ENCODE measurements at places on chromosomes 3 and 15. TPM values are rescaled to one million over a fixed set of nuclear protein-coding genes. Genes with fewer than 3 reads are reported as not detected.

The CNTN3 gene
- 4.3 TPM for total RNA-seq

The GUCA1C gene
- total RNA-seq = not detected

The DPPA2 gene
- total RNA-seq = not detected

The CPNE9 gene
- not detected for total RNA-seq

The SATB1 gene
- total RNA-seq = 33.5 TPM

The PROS1 gene
- total RNA-seq = 56.0 TPM

The CLRN1 gene
- not detected for total RNA-seq

GRCh38 chr15:70593795-70594194 lies 169.6 kb downstream of the UACA start:
- no peak for DNase-seq

- DNase-seq = no peak
Measured at GRCh38 chr3:110542552-110543150, 529.0 kb upstream of the NECTIN3 start.

DNA sequence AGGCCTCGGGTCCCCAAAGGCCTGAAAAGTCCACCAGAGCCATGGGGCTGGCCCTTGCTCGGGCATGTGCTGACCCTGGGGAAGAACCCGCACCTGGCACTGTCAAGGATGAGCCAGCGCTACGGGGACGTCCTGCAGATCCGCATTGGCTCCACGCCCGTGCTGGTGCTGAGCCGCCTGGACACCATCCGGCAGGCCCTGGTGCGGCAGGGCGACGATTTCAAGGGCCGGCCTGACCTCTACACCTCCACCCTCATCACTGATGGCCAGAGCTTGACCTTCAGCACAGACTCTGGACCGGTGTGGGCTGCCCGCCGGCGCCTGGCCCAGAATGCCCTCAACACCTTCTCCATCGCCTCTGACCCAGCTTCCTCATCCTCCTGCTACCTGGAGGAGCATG lies 1.2 kb downstream of the CYP1A2 start:
- no peak for DNase-seq

- no peak for DNase-seq
Measured at GRCh38 chr3:156533205-156533604, 21.7 kb downstream of the SSR3 start.

DNA sequence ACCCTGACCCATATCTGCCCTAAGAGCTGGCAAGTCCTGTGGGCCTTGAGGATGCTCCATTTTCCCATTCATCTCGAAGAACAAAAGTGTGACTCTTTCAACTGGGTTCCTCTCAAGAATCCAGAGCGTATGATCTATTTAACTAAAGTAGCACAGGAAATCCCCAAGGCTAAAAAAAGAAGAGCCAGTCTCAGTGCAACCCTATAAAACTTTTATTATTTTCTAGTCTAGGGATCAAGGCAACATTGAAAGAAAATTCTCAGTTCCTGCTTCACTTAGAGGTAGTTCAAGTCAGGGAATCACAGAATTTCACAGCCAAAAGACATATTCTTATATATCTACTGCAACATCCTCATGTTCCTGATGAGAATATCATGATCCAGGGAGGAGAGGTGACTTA lies 51.6 kb upstream of the GRM7 start:
- no peak for DNase-seq

- DNase-seq = no peak
Measured at GRCh38 chr3:142013326-142013980, 135.9 kb downstream of the TFDP2 start.

- no peak for DNase-seq
Measured at GRCh38 chr15:49101536-49101935, 53.9 kb downstream of the COPS2 start.

DNA sequence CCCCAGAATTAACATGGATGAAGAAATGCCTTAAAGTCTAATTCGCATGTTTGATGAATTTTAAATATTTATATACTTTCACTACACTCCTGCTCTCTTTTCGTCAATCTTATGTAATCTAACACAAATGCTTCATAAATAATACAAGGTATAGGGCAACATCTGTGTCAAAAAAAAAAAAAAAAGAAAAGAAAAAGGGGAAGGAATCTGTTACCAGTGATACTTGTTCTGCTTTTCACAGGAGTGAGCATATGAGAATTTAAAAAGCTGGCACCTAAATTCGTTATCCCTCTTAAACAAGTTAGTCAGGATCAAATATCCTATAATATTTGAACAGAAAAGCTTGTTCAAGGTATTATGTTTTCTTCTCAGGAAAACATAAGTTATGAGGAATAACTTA lies 243.8 kb downstream of the KCNH8 start:
- DNase-seq = no peak

GRCh38 chr15:101390462-101390861 lies 95.4 kb upstream of the SNRPA1 start:
- DNase-seq = no peak

DNA sequence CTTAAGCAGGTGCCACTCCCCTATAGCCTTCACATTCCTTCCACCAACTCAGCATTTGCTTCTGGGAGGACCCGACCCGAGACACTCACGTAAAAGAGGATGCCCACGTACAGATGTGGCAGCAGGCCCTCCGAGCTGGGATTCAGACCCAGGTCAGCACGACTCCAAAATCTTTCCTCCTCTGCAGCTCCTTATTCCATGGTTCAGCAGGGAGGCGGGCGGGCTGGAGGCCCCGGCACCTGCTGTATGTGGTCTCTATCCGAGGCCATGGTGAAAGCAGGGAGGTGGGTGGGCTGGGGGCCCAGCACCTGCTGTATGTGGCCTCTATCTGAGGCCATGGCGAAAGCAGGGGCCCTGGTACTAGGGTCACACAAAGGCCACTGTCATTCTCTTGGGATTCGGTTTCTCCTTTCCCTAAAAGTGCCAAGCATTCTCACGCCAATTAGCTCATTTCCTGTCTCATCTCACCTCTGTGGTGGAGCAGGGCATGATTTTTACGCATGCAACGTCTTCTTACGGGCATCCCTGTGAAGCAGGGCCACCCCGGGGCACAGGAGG lies 5.9 kb upstream of the MUC4 start:
- no peak for DNase-seq

- no peak for DNase-seq
Measured at GRCh38 chr3:61518590-61518989, 42.8 kb upstream of the PTPRG start.

DNA sequence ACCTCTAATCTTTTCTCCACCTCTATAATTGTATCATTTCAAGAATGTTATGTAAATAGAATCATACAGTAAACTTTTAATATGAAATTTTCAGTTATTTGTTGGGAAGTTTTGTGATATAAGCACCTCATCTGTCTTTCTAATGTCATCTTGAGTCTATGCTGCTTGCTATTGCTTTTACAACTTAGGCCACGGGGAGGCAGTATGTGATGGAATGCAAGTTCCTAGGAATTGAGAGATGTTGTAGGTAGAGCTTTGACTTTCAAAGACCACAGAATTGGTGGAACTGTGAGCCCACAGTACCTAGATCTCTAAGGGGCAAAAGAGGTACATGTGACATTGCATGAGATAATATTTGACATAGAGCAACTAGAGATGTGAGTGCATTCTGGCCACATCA lies 328.3 kb downstream of the MFSD1 start:
- no peak for DNase-seq

GRCh38 chr3:45595364-45596195 lies 1.0 kb downstream of the LIMD1 start:
- DNase-seq = peak; percentile 64

DNA sequence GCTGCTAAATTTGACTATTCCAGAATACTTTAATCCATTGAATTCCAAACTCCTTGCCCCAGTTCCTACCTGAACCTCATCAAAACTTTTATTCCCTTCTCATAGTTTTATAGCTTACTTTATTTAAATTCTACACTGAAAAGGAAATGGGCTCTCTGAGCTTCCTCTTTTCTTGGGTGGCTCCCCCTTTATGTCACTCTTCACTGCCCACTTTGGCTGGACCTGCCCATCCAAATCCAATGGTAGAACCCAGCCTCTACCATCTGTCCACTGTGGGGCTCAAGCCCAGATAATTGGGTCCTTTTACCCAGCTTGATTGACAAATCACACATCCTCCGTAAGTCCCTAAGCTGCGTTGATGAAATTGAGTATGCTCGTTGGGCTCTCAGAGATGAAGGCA lies 216.5 kb downstream of the BBX start:
- DNase-seq = no peak

DNA sequence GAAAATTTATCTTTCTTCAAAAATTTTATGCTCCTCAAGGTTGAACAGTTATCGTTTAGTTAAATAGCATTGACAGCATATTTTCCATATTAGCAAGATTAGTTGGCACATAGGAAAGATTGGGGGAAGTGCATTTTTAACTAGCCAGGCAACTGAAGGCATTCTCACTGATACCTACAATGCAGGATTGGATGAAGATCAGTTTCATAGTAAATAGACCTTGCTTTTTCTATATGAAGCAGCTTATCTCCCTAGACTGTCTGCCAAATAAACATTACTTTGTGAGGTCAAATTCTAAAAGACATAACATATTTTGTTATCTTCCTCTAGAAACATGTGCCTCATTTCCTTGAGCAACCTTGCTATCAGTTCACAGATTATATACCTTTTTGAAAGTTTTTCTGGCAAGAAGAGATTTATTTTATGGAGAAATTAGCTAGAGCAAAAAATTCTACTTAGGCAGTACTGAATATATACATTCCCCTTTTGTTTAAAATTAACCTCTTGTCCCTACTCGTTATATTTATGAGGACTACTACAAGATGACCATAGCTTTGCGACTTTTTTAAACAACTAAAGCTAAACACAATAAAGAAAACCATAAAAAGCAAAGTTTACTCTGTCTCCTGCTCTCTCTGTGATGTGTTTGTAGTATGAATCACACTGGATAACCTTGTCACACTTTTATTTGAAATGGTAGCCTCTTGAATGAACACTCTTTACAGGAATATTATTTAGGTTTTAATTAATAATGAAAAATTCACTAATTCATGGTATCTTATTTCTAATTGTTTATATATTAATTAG lies 654.9 kb upstream of the TBL1XR1 start:
- no peak for DNase-seq

GRCh38 chr3:31502803-31503221 lies 29.9 kb upstream of the STT3B start:
- DNase-seq = no peak

GRCh38 chr3:59372346-59372745 lies 322.5 kb upstream of the CFAP20DC start:
- no peak for DNase-seq

DNA sequence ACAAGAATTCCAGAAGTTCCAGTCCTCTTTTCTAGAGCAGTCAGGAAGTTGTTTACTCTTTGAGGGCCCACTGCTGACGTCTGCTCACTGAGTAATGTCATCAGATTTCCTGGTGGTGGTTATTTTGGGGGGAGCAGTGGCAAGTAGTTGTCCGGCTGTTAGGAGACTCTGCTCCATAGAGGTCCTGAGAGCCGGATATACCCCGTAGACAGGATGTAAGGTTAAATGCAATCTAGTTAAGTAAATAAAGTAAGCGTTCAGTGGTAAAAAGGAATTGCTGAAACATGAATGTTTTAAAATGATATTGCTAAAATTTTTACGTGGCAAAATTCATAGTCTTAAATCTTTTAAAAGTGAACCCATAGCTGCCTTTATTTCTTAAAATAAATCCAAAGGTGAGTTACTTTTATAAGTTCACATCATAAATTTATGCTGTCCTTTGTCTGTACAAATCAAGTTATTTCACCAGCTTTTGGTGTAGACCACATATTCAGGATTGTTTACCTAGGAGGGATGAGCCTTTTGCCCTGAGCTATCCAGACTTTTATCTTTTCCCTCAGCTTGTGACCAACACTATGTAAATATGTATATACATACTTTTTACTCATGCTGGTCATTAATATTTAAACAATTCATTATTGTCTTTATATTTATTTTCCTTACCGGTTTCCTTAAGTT lies 65.8 kb downstream of the PDE8A start:
- peak; percentile 33 for DNase-seq

- DNase-seq = no peak
Measured at GRCh38 chr15:39887211-39887610, 32.9 kb downstream of the GPR176 start.

DNA sequence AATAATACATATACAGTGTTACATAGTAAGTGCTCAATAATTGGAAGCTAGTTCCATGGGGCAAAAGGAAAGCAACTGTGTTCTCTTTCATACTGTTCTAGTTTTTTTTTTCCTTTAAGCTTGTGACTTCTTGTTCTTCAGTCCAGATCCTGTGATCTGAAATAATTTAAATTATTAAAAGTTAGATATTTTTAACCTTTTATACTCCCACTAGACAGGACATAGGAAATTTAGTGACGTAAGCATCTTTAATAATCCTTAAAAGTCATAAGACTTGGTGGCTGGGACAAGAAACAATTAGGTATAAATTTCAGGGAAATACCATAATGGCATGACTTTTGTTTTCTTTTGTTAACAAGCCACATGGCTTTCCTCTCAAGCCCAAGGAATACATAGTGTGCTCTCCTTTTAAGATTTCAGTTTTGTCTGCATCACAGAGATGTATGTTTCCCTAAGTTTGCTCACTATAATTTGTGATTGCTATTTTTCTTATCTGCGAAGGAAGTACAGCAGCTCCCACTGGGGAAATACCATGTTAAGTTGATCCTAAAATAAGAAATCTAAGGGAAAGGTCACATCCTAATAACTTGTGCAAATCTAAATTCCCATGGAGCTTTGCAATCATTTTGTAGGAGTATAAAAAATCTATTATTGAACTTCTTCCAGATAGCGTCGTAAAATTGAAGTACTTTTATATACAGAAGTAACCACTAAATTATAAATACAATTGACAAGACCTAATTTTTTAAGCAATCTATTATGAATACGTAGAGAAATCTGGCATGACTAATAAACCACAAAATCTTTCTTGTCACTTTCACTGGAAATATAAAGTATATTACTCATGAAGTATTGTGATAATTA lies 30.1 kb downstream of the PPARG start:
- DNase-seq = no peak

DNA sequence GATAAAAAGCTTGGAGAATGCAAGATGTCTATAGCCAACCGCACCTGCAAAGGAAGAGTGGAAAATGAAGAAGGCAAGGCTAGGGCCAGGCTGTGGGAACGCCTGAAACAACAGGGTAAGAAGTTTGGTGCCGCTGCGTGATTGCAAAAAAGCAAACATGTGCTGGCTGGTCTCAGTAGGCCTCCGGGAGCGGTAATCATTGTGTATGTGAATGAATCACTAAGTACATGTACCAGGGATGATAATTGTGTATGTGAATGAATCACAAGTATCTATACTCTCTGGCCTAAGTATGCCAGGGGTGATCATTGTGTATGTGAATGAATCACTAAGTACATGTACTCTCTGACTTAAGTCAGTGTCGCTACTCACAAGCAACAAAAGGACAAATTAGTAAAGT lies 40.3 kb upstream of the PARL start:
- DNase-seq = no peak

- DNase-seq = no peak
Measured at GRCh38 chr15:60737217-60737616, 258.3 kb upstream of the ICE2 start.

DNA sequence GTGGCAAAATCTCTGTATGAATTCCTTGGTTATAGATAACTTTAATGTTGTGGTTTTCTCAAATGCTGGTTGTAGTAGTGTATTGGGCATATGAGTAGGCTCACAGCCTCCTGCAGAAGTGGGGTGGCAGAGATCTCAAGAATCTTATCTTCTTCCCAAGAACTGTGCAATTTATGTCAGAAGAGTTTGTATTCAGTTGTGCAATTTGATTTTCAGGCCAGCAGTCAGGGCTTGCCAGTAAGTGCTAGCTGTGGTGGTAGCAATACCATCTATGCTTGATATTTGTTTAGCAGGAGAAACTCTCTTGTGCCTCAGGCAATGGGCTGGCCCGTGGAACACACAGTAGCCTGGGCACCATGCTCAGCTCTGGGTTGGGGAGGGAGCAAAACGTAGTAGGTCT lies 58.4 kb upstream of the GOLIM4 start:
- no peak for DNase-seq

GRCh38 chr15:49418811-49419210 lies 4.2 kb upstream of the FGF7 start:
- DNase-seq = no peak
